ENCODE measurements at places on chromosomes 11 and 22.
A peak's percentile ranks its signal among the peaks of the same experiment; 100 is the strongest.

GRCh38 chr11:111059726-111060125, 185.8 kb upstream of the POU2AF2 start:
- no peak for DNase-seq

- DNase-seq = no peak
Observed at GRCh38 chr22:27386186-27386585, 415.4 kb downstream of the MN1 start.

DNA sequence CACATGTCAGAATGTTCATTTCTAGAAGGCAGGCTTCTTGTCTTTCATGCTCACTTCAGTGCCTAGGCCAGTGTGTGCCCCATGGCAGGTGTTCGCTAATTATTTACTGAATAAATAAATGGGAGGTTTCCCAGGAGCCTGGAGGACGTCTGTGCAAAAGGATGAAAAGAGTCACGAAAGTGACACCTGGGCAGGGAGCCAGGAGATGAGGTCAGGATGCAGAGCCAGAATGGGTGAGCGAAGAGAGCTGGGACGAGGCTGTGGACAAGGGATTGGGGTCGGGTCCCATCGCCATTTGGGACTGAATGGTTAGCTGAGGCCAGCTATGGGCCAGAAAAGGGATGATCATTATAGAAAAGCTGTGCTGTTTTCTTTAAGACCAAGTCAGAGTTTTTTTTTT, 560.4 kb downstream of the TBC1D22A start:
- no peak for DNase-seq

- no peak for DNase-seq
Observed at GRCh38 chr11:80694385-80694784, 1253.6 kb upstream of the TENM4 start.

GRCh38 chr11:110242746-110243145, 53.7 kb downstream of the RDX start:
- DNase-seq = no peak

DNA sequence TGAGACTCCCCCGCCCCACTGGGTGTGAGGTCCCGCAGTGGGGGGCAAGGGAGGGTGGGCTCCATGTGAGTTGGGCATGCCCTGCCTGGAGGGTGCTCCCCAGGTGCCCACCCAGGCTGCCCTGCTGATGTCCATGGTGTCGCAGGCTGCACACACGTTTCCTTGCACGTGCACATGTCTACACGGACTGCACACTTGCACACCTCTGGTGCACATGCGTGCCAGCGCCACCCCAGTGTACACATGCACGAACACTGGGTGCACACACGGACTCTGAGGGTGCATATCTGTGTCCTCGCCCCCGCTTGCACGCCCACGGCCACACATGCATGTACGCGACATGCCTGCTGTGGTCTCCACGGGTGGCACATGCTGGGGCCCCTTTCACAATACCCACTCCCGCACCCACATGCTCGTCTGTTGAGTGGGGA, 35.2 kb upstream of the PRODH start:
- no peak for DNase-seq

- peak; percentile 75 for DNase-seq
Observed at GRCh38 chr11:86577644-86578636, 94.5 kb downstream of the ME3 start.

GRCh38 chr11:67435031-67435726, 2.3 kb downstream of the PTPRCAP start:
- DNase-seq = no peak

- no peak for DNase-seq
Observed at GRCh38 chr11:66701432-66702240, 23.9 kb upstream of the RBM4B start.

All from left ventricle myocardium superior (tissue), 1 donor.